Suppressor macrophage (primary cell): ENCODE measurements at places on chromosomes 16 and 17.
A peak's percentile ranks its signal among the peaks of the same experiment; 100 is the strongest.

- DNase-seq, result no peak
These were observed 155.0 kb upstream of the CACNG5 start for GRCh38 chr17:66679631-66680517.

DNA sequence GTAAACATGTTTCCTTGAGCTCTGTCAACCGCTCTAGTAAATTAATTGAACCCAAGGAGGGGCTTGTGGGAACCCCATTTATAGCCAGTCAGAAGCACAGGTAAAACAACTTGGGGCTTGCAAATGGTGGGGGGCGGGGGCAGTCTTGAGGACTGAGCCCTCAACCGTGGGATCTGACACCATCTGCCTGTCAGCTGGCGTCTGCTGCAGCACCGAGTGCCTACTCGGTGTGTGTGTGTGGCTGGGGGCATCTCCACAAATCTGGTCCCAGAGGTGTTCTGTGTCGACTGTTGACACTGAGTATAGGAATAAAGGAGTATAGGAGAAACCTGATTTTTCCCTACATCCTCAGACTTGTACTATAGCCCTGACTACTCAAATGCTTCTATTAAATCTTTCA, 20.6 kb downstream of the CREBBP start:
- DNase-seq, result no peak

- DNase-seq, result no peak
These were observed 21.7 kb upstream of the SMURF2 start for GRCh38 chr17:64683796-64684195.

DNA sequence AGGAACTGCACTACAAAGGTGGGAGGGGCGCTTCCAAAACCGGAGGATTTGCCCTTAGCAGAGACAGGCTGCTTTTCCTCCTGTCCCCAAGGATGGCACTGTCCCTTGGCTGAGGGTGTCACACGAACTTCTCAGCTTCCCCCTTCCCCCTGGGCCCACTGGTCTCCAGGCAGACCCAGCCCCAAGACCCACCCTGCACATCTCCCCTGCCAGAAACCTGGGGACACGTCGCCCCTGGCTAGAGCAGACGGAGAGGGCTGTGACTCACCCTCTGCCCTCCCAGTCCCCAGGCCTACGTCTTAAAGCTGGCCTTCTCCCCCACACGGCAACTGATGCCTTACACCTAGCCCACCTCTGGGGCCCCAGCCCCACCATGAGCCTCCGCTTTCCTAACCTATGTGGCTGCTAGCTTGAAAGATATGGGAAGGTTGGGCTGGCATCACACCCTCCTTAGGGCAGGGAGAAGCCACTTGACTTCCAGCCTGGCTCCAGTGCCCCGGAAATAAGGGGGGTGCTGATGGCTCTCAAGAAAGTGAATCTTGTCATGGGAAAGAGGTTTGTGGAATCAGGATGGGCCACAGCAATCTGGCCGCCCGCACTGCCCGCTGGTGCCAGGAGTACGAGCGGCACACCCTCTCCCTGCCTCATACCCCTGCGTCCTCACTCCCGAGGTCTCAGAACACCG, 4.6 kb downstream of the ZNF319 start:
- no peak for DNase-seq

- no peak for DNase-seq
These were observed 66.1 kb downstream of the BCAS3 start for GRCh38 chr17:60743799-60744198.

GRCh38 chr17:2814481-2815341, 18.5 kb downstream of the RAP1GAP2 start:
- DNase-seq, result peak; percentile 71

DNA sequence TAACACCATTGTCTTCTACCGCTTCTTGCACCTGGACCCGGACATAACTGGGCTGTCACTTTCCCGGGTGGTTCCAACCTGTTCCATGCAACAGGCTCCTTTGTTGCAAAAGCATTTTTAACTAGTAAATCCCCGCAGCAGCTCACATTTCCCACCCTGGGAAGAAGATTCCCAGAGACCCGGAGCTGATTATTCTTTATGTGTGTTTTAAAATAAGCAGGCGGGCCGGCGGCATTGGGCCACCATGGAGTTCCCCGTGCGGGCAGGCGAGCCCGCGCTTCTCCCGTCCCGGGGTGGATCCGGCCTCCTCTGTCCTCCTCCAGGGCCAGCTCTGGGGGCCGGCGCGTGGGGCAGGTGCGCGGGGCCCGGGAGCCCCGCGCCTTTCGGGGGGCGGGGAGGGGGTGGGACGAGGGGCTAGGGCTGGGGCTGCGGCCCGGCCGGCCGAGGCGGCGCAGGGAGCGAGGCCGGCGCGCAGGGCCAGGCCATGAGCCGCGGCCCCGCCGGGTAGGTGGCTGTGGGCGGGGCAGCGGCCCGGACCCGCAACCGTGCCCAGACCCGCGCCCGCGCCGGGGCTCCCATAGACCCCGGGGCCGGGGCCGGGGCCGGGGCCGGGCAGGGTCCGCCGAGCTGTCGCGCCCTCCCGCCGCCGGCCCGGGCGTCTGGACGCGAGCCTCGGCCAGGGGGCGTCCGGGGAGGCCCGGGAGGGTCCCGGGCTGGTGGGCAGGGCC, 1.7 kb downstream of the CRAMP1 start:
- peak; percentile 23 for DNase-seq

- no peak for DNase-seq
These were observed 1.7 kb upstream of the NLRP1 start for GRCh38 chr17:5585836-5586521.

GRCh38 chr17:43536236-43536992, 9.7 kb downstream of the ETV4 start:
- no peak for DNase-seq

DNA sequence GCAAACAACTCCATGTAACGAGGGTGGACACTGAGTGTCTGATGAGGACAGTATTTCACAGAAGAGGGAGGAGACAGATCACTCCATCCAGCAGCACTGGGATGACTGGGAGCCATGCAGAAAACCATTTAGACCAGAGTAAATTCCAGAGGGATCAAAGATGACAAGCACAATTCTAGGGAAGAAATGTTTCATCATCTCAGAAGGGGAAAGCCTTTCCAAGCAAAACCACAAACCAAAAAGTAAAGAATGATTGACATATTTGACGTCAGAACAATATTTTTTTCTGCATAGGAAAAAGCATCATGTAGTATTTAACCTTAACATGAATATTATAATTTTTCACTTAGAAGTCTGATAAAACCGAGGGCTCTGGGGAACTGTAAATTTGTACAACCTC, 4.8 kb downstream of the DNASE1 start:
- DNase-seq, result no peak

- peak; percentile 40 for DNase-seq
These were observed 2.6 kb downstream of the ABR start for GRCh38 chr17:1177016-1177700.

GRCh38 chr17:32854832-32855389, 22.0 kb downstream of the MYO1D start:
- no peak for DNase-seq

GRCh38 chr17:27247071-27247957, 46.6 kb upstream of the WSB1 start:
- DNase-seq, result peak; percentile 67

DNA sequence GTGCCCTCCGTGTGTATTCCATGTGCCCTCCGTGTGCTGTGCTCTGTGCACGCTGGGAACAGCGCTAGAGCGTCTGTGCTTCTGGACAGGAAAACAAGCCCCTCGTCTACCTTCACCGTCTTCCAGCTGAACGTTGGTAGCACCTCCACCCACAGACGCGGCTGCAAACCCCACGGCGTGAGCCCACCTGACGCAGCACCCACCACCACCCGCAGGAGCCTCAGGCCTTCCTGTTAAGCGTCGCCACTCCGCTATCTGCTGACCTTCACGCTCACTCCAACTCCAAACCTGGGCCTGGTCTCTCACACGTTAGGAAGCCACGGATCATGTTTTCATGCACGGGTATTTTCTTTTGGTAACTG, 56.6 kb downstream of the ENGASE start:
- DNase-seq, result no peak

DNA sequence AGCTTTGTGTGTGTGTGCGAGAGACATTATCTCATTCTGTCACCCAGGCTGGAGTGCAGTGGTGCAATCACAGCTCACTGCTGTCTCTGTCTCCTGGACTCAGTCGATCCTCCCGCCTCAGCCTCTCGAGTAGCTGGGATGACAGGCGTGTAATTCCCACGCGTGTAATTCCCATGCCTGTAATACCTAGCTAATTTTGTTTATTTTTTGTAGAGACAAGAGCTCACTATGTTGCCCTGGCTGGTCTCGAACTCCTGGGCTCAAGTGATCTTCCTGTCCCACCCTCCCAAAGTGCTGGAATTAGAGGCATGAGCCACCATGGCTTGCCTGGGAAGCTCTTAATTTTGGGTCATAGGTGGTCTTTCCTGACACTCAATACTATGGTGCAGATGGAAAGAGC, 205.3 kb upstream of the TNRC6C start:
- DNase-seq, result no peak

DNA sequence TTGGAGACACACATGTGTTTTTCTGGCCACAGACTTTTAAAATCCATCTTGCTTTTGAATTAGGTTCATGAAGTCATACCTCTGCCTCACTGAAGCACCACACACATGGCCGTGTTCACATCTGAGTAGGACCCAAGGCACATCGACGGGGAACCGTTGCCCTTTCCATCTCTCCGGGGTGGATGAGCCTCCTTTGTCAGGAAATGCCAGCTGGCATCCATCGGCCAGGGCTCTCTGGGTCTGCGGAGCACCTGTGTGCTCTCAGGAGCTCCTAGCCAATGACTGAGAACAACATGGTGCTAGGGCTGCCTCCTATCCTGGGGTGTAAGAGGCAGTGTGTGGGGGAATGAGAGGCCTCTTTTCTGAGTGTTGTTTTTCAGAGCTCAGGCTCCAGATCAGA, 24.5 kb upstream of the NKD1 start:
- no peak for DNase-seq

- peak; percentile 75 for DNase-seq
These were observed 23.5 kb upstream of the SIAH1 start for GRCh38 chr16:48408688-48409087.

- peak; percentile 92 for DNase-seq
These were observed 2.9 kb downstream of the SMPD3 start for GRCh38 chr16:68445458-68445857.

- DNase-seq, result no peak
These were observed 175.9 kb upstream of the SALL1 start for GRCh38 chr16:51327001-51327400.

DNA sequence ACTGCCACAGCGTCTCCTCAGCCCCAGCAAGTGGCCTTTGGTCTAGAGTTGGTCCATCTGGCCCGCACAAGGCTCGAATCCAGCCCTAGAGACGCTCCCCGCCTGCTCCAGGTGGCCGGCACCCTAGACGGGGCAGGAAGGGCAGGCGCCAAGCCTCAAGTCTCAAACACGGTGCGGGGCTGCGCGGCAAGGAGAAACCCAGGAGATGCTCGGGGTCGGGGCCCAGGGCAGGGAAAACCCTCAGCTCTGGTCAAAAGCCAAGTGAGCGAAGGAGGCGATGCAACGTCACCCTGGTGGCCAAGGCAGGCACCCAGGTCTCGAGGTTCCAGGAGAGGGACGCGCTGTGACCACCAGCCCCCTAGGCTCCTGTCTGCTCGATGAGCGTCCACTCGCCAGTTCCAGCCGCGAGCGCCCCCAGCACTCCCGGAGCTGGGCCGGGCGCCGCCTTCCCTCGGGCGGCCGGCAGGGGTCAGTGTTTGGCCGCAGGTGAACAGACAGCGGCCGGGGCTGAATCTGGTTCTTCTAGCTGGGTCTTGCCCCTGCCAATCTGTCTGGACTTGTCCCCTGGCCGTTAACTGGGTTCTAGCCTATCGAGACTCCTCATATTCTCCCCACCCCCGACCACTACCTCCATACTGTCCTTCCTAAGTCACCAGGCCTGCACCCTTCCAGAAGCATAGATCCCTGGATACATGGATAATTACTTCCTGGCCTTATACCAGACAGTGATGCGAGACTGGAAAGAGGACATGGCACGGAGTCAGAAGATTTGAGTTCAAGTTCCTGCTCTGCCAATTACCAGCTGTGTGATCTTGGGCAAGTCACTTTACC, 44.0 kb downstream of the PRAC1 start:
- DNase-seq, result peak; percentile 76

DNA sequence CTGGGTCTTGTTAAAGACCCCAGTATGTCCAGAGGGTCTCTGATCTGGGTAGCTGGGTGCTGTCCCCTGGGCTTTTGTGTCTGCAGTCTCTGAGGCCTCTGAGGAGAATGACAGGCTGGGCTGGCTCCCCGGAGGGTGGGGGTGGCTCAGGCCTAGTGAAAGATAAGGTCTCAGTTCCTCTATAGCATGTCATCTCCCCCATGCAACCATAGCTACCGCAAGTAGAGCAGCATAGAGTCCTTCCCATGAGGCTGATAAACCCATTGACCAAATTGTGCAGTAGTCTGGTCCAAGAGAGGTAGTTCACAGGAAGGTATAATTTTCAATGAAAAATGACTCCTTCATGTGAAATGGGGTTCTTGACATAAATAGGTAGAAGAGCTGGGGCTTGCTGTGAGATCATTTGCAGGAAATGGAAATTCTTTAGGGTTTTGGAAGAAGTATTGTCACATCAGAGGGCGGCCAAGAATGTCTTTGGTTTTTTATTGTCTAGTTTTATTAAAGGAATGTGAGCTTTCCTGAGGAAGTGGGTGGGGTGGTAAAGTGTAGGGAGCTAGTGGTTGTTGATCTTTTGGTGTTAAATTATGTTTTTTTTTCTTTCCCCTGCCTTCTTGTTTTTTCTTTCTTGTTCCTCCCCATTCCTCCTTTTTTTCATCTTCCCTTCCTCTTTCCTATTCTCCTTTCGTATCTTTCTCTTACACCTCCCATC, 21.0 kb downstream of the SLC7A6OS start:
- DNase-seq, result peak; percentile 48

- peak; percentile 41 for DNase-seq
These were observed 40.5 kb downstream of the LYRM1 start for GRCh38 chr16:20940871-20941635.

GRCh38 chr16:67884684-67885083, at the start of gene NRN1L:
TSS of gene NRN1L (plus strand) at chr16:67884885. CDS start at chr16:67884904, 19 bp downstream.
- DNase-seq, result no peak

- peak; percentile 58 for DNase-seq
These were observed 1.5 kb upstream of the BAIAP3 start for GRCh38 chr16:1331712-1332617.

- DNase-seq, result no peak
These were observed 3.8 kb upstream of the RUNDC3A start for GRCh38 chr17:44304651-44305050.

- DNase-seq, result no peak
These were observed 16.7 kb downstream of the CTRL start for GRCh38 chr16:67914758-67915495.

GRCh38 chr16:67862623-67863583, 9.9 kb upstream of the EDC4 start:
- no peak for DNase-seq

- DNase-seq, result peak; percentile 4
These were observed 39.7 kb downstream of the BRCA1 start for GRCh38 chr17:43085474-43085873.
